ENCODE measurements at places on chromosomes 1 and 21.

GRCh38 chr1:220425852-220426251 lies 102.1 kb upstream of the MARK1 start:
- DNase-seq: no peak

- DNase-seq: peak; percentile 57
Measured at GRCh38 chr1:226939438-226940028, 561 bp upstream of the COQ8A start.

DNA sequence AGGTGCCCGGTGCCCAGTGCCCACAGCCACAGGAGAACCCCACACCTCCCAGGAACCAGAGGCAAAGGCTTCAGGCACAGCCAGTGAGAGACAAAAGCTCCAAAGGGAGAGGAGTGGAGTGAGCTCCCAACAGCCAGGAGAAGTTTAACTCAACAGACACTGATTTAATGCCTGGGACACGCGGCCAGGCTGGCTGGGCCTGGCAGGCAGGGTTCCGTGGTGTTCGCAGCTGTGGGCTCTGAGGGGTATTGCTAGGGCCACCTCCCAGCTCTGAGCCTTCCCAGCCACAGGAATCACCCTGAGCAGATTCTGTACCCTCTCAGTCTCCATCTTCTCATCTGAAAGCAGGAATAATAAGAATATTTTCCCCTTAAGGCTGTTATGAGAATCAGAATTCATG lies 222.5 kb downstream of the NPHP4 start:
- DNase-seq: no peak

DNA sequence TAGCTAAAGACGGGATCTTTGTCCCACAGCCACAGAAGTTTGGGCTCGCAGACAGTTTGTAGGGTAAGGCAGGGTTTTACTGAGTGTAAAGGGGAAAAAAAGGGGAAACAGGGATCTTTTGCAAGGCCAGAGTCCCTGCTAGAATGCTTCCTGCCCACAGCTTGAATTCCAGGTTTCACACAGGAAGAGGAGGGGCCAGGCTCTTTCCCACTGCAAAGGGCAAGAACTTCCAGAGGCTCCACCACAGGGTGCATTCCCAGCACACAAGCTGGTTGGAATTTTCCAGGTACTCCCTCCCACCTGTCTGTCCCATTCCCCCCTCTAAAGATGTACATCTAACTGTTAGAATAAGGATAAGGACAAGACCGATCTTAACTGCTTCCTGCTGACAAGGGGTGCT lies 1126.9 kb downstream of the KCNT2 start:
- DNase-seq: no peak

DNA sequence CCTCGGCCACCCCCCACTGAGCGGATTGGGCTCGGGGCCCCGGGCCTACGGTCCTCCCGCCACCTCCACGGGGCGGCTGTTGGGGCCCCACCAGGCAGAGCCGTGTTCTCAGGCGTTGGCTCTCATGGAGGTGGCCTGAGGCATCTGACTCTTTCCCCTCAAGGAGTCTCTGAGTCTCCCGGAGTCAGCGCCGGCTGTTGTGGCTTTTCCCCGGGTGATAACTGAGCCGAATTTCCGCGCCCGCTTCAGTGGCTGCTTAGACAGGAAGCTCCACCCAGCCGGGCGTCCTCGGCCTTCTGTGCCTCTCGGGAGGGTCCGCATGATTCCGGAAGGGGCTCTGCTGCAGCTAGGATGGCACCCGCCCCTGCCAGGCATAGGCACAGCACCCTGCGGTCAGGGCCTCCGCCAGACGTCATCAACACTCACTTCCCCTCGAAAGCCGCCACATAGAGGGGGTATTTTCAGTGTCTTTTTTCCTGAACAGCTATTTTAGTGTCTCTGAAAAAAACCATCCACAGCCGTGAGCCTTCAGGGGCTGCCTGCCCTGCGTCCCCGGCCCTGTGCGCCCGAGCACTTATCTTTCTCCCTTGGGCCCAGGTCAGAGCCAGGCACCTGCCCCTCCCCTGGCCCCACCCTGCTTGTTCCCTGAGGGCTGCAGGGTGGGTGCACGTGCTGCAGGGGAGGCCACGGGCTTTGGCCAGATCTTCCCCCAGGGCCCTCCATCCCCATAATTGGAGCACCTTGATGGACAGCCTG lies 72.9 kb downstream of the SKI start:
- peak; percentile 91 for DNase-seq

DNA sequence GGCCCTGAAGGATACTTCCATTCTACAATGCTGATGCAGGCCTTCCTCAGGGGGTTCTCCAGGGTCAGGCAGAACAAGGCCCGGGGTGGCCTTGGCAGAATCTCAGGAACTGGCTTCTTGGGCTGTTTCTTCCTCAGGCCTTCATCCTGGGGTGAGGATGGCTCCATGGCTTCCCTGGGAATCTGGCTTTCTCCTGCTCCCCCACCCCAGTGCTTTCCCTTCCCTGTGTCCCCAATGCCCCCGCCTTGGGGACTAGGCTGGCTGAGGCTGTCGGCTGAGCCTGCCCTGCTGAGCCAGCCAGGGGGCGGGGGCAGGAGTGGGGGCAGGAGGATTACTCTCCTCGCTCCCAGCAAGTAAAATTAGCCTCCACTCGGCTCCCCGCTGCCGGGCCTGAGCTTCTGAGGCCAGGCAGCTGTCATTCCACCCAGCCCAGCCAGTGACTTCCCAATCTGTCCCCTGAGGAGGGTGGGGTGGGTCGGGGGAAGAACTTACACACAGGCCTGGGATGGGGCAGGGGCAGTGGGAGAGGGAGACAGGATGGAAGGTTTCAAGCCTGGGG lies at the start of gene CACNA1S:
Gene CACNA1S (minus strand): TSS at position 254 of the 559 bp plus-strand sequence. CDS start 87 bp downstream, at position 167.
- no peak for DNase-seq

- no peak for DNase-seq
Measured at GRCh38 chr1:213492161-213493041, 441.4 kb downstream of the RPS6KC1 start.

Data from activated naive CD4-positive, alpha-beta T cell (primary cell).